Activated CD4-positive, alpha-beta memory T cell treated with anti-CD3 and anti-CD28 coated beads, Interleukin-2, amount 10 ng/mL, durations not matched to agents 7 days and 5 days (primary cell): ENCODE measurements at places on chromosomes 13 and 19. TPM values are rescaled to one million over a fixed set of nuclear protein-coding genes. Genes with fewer than 3 reads are reported as not detected.

Gene GGACT
- total RNA-seq: 11.4 TPM

DNA sequence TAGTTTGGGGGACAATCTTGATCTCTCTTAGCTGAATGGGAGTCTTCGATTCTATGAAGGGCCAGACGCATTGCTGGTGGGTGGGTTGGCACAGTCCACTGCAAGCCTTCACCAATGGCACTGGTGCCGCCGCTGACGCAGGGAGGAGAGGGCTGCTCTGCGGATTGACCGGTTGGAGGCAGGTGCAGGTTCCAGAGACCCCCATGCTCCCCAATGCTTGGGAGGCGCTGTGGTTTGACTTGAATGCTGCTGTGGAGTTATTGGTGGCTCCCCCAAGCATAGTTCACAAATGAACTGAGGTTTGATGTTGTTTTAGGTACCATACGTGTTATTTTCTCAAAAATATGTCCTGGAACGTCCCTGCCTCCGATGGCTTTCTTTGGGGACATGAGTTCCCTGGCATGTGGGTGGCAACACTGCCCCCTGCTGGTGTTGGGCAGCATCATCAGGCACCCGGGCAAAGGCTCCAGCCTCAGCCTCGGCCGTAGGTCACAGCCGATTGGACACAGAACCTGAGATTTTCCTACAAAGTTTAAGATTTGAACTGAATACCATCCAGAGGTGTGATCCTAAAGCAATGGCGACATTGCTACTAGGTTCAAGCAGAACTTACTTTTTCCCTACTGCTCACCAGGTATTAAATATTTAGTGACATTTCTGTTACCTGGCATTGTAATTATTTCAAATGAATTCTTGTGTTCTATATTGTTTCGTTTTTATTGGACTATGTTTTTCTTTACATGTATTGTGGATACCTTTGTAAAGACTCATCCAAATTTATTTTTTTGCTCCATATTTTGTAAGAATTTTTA, 95.5 kb downstream of the ANKRD10 start:
- H3K27me3 ChIP-seq: peaks cover 1% of the 10 kb centered on the region
- no peak overlapping the region for H3K27ac ChIP-seq
- no peak overlapping the region for H3K4me3 ChIP-seq
- H3K4me1 ChIP-seq: peaks cover 5% of the 10 kb centered on the region

DNA sequence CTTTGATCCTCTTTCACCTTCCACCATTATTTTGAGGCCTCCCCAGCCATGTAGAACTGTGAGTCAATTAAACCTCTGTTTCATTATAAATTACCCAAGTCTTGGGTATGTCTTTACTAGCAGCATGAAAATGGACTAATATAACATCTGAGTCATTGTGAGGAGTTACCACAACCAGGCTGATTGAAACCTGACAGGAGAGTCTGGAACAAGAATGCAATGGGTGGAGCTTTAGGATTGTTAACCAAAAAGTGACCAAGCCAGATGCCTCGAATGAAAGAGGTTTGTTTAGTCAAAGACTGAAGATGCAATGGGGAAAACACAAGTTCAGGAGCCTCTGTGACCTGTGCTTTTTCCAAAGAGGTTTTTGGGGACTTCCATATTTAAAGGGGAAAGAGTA, 659.0 kb downstream of the SLITRK6 start:
- no peak overlapping the region for H3K4me3 ChIP-seq
- no peaks in the 10 kb centered on the region for H3K4me1 ChIP-seq
- no peak for DNase-seq
- no peaks in the 10 kb centered on the region for H3K36me3 ChIP-seq

Gene LHFPL6
- total RNA-seq: 1.1 TPM

Gene FFAR3
- 0.78 TPM for total RNA-seq
